ENCODE measurements at places on chromosomes 6 and 20.

DNA sequence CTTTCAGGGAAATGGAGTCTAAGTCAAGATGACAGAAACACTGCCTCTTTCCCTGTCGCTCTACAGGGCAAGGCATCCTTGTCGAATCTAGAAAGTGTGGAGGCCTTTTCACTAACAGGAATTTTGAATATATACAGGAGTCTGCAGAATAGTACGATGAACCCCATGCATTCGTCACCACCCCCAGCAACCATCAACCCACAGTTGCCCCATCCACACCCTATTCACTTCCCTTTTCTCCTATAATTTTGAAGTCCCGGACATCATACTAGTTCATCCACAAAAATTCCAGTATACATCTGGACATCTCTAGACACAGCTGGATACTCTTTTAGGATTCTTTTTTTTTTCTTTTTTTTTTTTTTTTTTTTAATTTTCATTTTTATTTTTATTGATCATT, 80.7 kb upstream of the RIN2 start:
- no peak for DNase-seq

DNA sequence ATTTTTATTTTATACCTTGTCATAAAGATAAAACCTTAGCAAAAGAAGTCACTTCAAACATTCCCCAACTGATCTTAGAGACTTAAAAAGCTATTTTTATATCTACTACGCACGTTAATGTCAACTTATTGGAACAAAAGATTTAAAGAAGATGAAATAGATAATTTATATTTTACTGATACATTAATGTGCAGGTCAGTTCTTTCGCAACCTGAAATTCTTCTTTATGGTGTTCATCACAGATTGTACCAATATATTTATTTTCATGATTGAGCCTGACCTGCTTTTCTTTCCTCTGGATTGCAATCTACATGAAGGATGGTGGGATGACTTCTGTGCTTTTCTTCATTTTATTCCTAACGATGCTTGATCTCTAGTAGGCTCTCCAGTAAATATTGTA, 596.3 kb downstream of the PHF3 start:
- no peak for DNase-seq

DNA sequence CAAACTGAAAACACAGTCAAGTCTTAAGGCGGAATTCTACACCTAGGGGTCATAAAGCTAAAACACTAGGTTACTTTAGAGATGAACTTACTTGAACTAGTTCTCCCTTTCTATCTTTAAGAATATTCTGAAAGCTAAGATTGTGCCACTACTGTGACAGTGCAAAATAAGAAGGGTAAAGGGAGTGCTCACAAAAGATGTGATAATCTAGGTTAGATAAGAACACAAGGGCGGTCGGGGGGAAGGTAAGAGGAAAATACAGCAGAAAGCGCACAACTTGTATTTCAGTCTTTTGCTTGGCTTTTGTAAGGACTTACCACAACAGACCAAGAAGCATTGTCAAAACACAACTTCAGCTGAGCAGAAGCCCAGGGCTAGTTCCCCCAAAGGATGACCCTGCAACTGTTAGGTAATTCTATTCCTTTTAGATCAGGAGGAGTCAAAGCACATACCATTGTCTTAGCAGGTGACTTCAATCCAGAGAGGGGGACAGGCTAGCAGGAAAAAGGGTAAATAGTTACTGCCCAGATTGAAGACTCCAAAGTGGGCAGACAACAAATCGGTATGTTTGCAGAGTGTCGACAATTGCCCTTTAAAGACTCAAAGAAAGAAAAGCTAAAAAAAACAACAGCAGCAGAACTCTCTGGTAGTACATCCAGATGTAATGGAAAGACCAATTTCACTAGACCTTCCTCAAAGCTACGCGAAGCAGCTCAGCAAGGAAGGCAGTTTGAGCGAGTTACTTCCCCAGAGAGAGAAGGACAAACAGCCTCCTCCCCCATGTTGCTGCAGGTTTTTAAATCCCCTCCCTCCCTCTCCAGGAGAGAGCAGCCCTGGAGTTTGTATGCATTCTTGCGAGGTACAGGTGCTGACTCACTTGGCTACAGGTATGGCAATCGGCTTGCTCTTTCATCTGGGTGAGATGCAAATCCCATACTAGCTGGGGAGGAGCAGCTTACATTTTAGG, 59.0 kb downstream of the RIPOR2 start:
- DNase-seq, result no peak

DNA sequence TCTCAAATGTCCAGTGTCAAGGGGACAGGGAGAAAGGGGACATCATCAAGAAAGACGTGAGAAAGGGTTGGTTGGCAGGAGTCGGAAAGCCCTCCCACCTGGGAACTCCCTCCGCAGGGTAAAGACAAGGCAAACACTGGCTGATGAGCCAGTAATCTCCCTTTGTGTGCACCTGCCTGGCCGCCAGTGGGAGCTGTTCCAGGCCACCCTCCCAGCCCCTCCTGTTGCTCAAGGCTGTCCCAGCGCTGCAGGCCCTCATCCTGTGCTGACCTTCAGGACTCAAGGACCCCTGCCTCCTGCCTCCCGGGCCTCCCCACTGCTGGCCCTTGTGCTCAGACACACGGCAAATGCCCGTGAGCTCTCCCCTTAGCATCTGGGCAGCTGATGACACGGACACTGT, 7.4 kb downstream of the FRMD1 start:
- DNase-seq, result no peak

GRCh38 chr6:28490205-28490890, 25.2 kb downstream of the GPX6 start:
- DNase-seq, result no peak

Measured in activated CD4-positive, alpha-beta T cell treated with anti-CD3 and anti-CD28 coated beads, Interleukin-2, amount 50 U/mL, for 16 hours (primary cell).